ENCODE measurements at places on chromosomes 12 and 14.

DNA sequence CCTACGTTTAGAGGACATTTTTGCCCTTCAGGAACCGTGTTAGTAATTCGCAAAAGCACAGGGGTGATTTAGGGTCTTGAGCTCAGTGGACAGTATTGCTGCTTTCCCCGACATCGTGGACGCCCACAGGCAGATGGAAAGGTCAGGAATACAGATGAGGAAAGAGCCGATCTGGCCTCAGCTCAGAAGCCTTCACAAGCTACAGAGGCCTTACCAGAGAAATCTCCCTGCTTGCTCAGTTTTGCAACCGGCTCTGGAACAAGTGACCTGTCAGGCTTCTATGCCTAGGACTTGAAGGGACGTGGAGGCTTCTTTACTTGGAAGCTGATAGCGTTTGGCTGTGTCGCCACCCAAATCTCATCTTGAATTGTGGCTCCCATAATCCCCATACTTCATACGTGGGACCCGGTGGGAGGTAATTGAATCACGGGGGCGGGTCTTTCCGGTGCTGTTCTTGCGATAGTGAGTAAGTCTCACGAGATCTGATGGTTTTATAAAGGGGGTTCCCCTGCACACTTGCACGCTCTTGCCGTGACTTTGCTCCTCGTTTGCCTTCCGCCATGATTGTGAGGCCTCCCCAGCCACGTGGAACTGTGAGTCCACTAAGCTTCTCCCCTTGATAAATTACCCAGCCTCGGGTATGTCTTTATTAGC is 332.5 kb downstream of the MED13L start:
- no peak for DNase-seq

- DNase-seq = no peak
Measured at GRCh38 chr12:103401421-103401820, 94.3 kb downstream of the C12orf42 start.

DNA sequence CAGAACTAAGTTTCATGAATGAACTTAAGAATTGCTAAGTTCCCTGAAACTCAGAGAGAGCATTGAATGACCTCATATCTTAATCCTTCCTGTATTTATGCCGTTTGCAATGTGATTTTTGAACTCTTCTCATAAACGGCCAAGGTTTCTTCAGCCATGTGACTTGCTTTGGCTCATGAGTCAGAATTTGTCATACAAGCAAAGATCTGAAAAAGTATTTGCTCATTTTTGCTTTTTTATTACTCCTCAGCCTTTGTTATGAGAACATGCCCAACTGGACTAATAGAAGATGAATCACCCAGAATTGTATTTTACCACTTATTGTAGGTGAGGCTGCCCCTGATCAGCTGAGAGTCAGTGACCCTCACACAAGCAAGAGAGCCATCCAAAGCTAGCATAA is 693.8 kb downstream of the BCL11B start:
- no peak for DNase-seq

GRCh38 chr12:108551535-108551934 is 9.4 kb downstream of the SART3 start:
- no peak for DNase-seq

- no peak for DNase-seq
Measured at GRCh38 chr14:60217713-60218112, 31.3 kb upstream of the PPM1A start.

- no peak for DNase-seq
Measured at GRCh38 chr14:96082420-96083300, 43.5 kb downstream of the C14orf132 start.

GRCh38 chr12:72074956-72075355 is 136.3 kb downstream of the TPH2 start:
- no peak for DNase-seq

- no peak for DNase-seq
Measured at GRCh38 chr12:131850856-131851559, 22.8 kb downstream of the MMP17 start.

- DNase-seq = no peak
Measured at GRCh38 chr12:51833448-51834227, 14.9 kb downstream of the FIGNL2 start.

GRCh38 chr12:11655842-11656241 is 6.4 kb downstream of the ETV6 start:
- no peak for DNase-seq

DNA sequence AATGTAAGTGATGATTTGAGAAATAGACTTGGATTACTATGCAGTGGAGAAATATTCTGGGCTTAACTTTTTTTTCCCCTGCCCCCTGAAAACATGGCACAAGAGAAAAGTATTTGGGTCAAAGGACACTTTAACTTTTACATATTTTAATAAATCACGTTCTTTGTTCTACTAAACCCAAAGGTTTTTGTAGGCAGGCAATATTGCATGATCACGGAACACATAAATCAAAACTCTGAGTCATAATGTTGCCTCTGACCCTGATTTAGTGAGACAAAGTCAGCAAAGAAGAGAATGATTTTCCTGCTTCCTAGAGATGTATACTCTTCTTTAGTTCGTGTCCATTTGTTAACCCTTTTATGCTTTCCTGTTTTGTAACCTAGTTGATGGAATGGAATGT is 38.0 kb downstream of the ABCD2 start:
- DNase-seq = no peak

GRCh38 chr14:94113908-94114588 is 3.5 kb downstream of the IFI27 start:
- DNase-seq = no peak

- no peak for DNase-seq
Measured at GRCh38 chr14:20834899-20835298, 32.3 kb upstream of the RNASE1 start.

DNA sequence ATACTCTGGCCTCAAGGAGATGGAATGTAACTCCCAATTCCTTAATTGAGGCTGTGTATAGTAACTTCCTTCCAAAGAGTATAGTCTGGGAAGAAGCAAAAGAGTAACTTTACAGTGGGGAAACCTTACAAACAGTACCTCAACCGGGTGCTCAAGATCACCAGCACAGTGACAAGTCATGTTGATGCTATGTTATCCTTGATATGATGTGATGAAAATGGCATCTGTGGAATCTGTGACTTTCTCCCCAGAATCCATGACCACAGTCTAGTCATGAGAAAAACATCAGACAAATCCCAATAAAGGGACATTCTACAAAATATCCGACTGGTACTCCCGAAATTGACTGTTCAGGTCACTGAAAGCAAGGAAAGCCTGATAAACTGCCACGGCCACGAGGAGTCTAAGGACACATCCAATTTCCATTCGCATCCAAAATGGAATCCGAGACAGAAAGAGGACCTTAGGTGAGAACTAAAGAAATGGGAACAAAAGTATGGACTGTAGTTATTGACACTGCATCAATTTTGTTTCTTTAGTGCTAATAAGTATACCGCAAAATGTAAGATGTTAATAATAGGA is 97.3 kb upstream of the FRMD6 start:
- no peak for DNase-seq

GRCh38 chr12:49327887-49328286 is 4.8 kb downstream of the TROAP start:
- no peak for DNase-seq

GRCh38 chr12:79454338-79454843 is 236.4 kb downstream of the PAWR start:
- DNase-seq = no peak

GRCh38 chr12:97982684-97983083 is 520.1 kb downstream of the RMST start:
- no peak for DNase-seq

DNA sequence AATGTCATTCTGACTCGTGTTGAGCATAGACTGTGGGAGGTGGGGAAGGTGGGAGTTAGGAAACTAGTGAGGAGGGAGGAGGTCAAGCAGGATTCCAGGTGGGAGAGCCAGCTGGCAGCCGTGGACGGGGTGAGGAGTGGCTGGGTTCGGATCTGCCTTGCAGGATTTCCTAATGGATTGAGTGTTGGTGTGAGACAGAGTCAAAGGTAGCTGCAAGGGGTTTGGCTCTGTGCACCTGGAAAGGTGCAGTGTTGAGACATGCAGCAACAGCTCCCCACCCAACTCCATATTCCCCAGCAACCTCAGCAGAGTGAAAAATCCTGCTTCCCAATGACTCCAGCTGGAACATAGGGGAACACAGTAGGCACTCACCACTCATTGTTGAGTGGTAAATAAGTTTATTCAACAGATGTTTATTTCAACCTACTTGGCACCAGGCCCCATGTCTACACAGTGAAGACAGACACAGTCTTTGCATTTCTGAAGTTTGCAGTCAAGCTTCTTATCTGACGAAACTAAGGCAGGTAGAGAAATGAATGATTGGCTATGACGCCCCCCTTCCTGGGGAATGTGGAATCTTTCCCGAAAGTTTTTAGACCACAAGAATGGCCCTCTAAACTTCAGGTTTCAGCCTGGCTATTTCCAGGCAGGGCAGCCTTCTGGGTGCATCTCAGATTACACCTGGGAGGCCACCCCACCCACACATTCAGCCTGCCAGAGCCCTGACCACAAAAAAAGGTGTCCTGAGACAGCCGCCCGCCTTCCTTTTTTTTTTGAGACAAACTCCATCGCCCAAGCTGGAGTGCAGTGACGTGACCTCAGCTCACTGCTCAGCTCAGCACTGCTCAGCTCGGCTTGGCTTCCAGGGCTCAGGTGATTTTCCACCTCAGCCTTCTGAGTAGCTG is 37.9 kb upstream of the PLEKHG6 start:
- DNase-seq = no peak

GRCh38 chr12:117809509-117809908 is 159.3 kb downstream of the KSR2 start:
- DNase-seq = no peak

DNA sequence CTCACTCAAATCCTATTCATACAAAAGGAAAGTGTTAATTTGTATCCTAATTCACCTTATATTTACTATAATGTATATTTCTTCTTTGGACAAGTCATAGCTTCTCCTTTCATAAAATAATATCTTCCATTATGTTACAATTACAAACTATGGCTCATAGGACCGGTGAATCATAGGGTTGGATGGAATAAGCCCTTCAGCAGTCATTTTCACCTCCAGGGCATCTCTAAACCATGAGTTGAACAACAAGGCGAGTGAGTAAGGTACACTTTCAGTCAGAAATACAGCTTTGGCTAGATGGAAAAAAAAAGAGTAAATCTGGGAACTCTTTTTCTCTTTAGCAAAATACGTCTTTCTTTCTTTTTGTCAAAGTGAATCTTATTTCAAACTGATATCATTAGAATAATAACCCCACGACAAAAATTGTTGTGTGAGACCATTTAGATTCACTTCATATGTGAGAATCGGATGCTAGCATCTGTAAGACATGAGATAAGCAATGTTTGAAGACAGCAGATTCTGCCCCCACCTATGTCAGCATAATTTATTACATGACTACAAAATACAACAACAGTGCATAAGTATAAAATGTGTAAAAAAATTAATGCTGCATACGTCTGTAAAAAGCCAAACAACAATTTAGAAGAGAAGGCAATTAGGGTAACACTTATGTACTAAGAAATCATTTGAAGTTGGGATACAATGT is 184.4 kb upstream of the SLC38A2 start:
- DNase-seq = no peak

GRCh38 chr12:91877456-91878235 is 268.0 kb downstream of the BTG1 start:
- no peak for DNase-seq

- no peak for DNase-seq
Measured at GRCh38 chr12:40469736-40470135, 222.5 kb upstream of the CNTN1 start.

- no peak for DNase-seq
Measured at GRCh38 chr12:66405395-66405794, 103.1 kb downstream of the HELB start.

GRCh38 chr14:60195179-60195810 is 30.1 kb upstream of the DHRS7 start:
- no peak for DNase-seq

DNA sequence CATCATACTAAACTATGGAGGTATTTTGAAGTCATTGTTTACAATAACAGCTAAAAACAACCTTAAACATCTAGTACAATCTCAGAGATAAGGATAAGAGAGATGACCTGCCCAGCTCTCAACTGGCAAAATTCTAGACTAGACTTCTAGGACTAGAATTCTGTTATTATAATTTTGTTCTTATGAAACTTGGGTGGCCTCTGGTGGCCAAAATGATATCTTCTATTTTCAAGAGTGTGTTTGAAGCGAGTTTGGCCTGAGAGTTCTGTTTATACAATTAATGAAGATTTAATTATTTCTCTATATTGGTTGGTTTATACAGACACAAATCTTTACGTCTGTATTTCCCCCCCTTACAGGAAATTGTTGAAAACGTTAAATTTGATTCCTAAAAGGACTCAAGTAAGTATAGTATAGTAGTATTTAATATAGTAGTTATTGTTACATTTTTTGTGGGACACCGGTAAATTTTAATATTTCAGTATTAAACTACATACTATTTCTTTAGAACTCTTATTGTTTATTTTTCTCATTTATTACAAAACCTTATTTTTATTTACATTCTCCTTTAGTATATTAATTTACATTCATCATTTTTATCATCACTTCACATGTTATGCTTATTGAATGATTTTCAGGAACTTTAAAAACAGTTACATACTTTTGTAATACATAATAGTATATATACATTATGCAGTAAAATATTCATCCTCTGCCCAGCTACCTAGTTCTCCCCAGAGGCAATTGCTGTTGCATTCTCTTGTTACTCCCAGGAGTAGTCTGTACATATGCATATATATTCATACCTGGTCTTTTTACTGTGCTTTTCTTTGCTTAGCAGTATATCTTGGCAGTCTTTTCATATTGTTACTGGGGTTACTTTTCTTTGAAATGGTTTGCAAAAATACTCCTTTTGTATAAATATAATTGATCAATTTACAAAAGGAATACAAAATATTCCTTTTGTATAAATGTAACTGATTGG is 6.6 kb downstream of the PPHLN1 start:
- no peak for DNase-seq

- DNase-seq = no peak
Measured at GRCh38 chr14:71539650-71540285, 392.5 kb upstream of the RGS6 start.

DNA sequence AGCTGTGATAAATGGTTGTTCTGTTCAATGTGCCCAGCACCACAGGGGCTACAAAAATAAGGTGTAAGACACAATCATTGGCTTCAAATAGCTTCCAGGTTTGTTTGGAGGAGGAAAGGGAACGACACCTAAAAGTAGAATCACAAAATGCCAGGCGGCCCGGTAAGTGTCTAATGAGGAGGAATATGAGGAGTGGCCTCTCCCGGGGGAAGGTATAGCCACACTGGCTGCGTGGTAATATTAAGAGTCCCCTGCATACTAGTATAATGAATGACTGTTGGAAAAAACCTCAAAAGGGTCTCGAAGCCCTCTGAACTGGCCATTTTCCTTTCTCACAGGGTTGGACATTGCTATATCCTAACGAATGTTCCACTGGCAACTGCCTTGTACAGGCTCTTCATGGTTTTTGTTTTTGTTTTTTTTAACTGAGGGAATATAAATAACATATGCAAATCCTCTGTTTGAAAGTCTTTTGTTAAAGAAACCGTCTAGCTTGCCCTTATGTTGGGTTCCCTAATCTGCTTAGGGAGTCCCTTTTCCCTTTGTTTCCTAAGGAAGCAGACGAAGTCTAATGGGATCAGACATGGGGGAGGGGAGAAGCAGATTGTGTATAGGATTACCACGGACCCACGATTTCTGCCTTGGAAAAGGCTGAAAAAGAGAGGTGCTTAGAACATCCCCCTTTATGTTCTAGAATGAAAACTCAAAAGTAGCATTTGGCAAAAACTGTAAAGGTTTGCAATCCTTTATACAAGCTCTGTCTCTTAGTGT is 4.2 kb downstream of the CCDC60 start:
- no peak for DNase-seq

GRCh38 chr12:91590966-91591638 is 408.5 kb upstream of the DCN start:
- no peak for DNase-seq

GRCh38 chr14:52352061-52352491 is 38.0 kb downstream of the PTGER2 start:
- DNase-seq = no peak

All from iPS DF 6.9 (cell line).